ENCODE measurements at places on chromosomes 11 and 22. TPM values are rescaled to one million over a fixed set of nuclear protein-coding genes. Genes with fewer than 3 reads are reported as not detected.
A peak's percentile ranks its signal among the peaks of the same experiment; 100 is the strongest.

- H3K27ac ChIP-seq: no peak overlapping the region
- no peak overlapping the region for H3K4me3 ChIP-seq
- no peaks in the 10 kb centered on the region for H3K4me1 ChIP-seq
- no peaks in the 10 kb centered on the region for H3K27me3 ChIP-seq
- H3K36me3 ChIP-seq: no peaks in the 10 kb centered on the region
Measured at GRCh38 chr11:13745165-13745564, 76.7 kb downstream of the FAR1 start.

- no peak for DNase-seq
- no peaks in the 10 kb centered on the region for H3K4me1 ChIP-seq
- H3K27me3 ChIP-seq: no peaks in the 10 kb centered on the region
- no peak overlapping the region for H3K27ac ChIP-seq
Measured at GRCh38 chr11:39374963-39375698, 2084.3 kb downstream of the LRRC4C start.

GRCh38 chr22:35116817-35117216 lies 50.9 kb downstream of the ISX start:
- no peak for DNase-seq
- H3K27me3 ChIP-seq: no peaks in the 10 kb centered on the region
- H3K27ac ChIP-seq: no peak overlapping the region
- no peak overlapping the region for H3K4me3 ChIP-seq
- no peaks in the 10 kb centered on the region for H3K4me1 ChIP-seq

DNA sequence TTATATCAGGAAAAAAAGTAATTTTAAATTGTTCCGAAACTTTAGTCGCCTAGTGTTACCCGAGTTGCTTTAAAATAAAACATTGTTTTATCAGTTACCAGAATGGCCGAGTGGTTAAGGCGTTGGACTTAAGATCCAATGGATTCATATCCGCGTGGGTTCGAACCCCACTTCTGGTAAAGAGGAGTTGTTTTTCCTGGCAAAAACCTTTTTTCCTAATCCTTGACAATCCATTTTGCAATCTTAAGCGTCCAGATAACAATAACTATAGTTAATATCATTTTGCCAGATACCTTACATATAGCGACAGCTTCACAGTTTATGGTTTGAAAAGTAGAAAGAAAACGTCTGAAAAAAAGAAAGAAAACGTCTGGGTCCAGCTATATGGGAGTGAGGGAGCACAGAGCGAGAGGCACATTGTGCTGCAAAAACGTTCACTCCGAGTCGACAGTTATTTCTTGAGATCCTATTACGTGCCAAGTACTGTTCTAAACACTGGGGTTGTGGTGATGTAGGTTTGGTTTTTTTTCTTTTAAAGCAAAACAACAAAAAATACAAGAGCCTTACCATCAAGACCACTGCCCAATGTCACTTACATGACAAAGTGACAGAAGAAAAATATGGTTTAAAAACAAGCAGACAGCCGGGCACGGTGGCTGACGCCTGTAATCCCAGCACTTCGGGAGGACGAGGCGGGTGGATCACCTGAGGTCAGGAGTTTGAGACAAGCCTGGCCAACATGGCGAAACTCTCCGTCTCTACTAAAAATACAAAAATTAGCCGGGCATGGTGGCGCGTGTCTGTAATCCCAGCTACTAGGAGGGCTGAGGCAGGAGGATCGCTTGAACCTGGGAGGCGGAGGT lies 40.6 kb downstream of the OR4D9 start:
- DNase-seq: no peak
- no peaks in the 10 kb centered on the region for H3K27me3 ChIP-seq
- H3K36me3 ChIP-seq: no peaks in the 10 kb centered on the region

GRCh38 chr11:3942160-3942955 lies 86.9 kb downstream of the STIM1 start:
- DNase-seq: no peak
- H3K4me3 ChIP-seq: no peak overlapping the region
- H3K36me3 ChIP-seq: no peaks in the 10 kb centered on the region
- no peak overlapping the region for H3K27ac ChIP-seq

DNA sequence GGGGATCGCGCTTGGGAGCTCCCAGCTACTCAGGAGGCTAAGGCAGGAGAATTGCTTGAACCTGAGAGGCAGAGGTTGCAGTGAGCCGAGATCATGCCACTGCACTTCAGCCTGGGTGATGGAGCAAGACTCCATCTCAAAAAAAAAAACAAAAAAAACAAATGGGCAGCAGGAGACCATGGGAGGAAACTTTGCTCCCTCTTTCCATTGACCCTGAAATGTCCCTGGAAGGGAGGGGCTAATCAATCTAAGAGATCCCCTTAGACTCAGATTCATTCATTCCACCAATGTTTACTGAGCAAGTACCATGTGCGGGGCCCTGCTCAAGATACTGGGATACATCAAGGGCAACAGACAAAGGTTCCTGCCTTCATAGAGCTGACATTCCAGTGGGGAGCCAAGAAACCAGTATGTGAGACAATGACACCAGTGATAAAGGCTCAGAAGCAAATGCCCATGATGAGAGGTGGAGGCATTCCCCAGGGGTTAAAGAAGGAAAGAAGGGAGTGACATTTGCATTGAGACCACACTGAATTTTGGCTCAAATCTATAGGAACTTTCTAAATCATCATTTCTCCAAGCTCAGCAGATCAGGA lies 37.7 kb upstream of the TFIP11 start:
- no peaks in the 10 kb centered on the region for H3K4me1 ChIP-seq
- no peaks in the 10 kb centered on the region for H3K27me3 ChIP-seq
- peak overlapping the region; percentile 79 for H3K27ac ChIP-seq
- DNase-seq: no peak
- H3K36me3 ChIP-seq: no peaks in the 10 kb centered on the region

- H3K27ac ChIP-seq: peak overlapping the region; percentile 78
- no peaks in the 10 kb centered on the region for H3K27me3 ChIP-seq
- H3K36me3 ChIP-seq: no peaks in the 10 kb centered on the region
- H3K4me3 ChIP-seq: no peak overlapping the region
- peaks cover 78% of the 10 kb centered on the region for H3K4me1 ChIP-seq
Measured at GRCh38 chr11:117860139-117860538, 16.3 kb downstream of the FXYD6 start.

DNA sequence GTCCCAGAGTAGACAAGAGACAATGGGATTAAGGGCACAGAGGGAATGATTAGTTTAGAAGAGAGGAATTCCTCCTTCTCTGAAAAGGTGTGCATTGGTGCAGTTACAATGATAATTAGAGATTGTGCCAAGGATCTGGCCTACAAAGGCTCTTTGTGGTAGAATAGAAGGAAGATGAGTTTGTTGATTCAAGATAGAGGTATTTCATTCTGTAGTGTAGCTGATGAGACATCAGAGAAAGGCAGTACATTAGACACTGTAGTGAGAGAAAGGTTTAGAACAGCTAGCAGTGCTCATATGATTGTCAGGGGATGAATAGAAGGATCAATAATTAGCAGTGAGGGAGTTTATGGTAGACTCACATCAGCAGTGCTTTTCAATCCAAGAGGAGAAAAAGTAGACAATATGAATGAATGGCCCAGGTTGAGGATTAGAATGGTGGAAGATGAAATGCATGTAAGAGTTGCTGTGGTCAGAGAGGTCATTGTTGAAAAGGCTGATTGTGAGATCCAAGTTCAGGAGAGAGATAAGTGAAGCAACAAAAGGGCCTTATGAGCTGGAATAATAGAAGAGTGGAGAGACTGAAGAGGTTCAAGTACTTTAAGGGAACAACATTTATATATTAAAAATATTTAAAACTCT lies 28.9 kb downstream of the SIK2 start:
- H3K27ac ChIP-seq: peak overlapping the region; percentile 23
- no peak for DNase-seq
- no peak overlapping the region for H3K4me3 ChIP-seq
- no peaks in the 10 kb centered on the region for H3K36me3 ChIP-seq
- no peaks in the 10 kb centered on the region for H3K27me3 ChIP-seq

GRCh38 chr11:68020575-68020974 lies 9.9 kb upstream of the NDUFS8 start:
- DNase-seq: no peak
- no peaks in the 10 kb centered on the region for H3K4me1 ChIP-seq
- no peak overlapping the region for H3K27ac ChIP-seq
- H3K4me3 ChIP-seq: no peak overlapping the region
- no peaks in the 10 kb centered on the region for H3K27me3 ChIP-seq

DNA sequence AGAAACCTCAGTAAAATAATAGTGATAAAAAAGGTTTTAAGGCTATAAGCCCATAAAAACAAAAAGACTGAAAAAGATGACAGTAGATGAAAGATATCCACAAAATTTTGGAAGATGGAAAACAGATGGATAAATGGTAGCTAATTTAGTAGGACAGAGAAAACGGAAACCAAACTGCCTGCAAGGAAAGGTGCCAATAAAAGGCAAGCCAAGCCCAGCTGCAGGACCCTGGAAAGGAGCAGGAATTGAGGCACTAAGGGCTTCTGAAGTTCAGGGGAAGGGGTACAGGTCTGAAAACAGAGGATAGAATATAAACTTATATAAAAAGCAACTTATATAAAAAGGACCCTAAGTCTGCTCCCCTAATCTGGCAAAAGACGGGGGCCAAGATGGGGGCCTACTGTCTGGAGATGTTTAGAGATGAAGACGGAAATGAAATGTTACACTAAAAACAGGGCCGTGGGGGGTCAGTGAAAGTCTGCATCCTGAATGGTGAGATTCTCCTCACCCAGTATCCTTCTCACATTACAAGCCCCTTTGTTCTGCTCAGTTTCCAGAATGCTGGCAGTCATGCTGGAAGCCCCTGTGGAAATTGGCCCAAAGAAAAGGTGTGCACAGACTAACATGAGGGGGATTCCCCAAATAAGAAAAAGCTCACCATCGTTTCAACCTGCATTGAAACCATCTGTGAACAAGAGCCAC lies 269.3 kb upstream of the PITPNB start:
- H3K4me3 ChIP-seq: no peak overlapping the region
- DNase-seq: no peak
- H3K36me3 ChIP-seq: no peaks in the 10 kb centered on the region
- H3K27ac ChIP-seq: no peak overlapping the region
- no peaks in the 10 kb centered on the region for H3K27me3 ChIP-seq

DNA sequence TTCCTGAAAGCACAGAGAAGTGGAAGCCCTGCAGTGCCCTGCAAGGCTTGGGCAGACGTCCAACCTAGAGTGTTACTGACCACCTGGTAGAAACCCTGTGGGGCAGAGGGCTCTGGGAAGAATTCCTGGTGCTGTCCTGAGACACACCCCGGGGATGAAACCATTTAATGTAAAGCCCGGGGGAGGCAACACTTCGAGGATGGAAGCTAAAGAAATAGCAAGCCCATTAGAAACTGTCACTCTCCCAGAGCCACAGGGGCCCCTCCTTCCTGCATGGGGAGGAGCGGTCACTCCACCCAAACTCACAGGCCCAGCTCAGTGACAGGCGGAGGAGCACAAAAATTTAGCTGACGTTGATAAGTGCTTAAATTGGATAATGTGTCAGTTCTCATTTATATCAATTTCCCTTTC lies 57.6 kb downstream of the NRXN2 start:
- H3K36me3 ChIP-seq: no peaks in the 10 kb centered on the region
- no peaks in the 10 kb centered on the region for H3K27me3 ChIP-seq
- DNase-seq: peak; percentile 53

DNA sequence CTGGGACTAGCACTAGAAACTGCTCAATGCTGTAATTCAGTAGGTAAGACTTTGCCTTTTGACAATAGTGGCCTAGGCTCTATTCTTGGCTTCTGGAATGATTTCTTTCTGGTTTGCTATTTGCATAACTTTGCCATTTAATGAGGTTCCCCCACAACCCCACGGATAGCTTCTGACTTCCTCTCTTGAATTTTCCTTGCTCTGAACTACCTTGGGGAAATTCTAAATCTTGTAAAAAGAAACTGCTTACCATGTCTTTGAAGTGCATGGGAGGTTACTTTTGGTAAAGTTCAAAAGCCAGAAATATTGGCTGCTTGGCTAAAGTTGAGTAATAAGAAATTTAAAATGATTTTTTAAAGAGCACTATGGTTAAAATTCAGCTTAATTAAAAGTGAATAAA lies 35.3 kb downstream of the CARD18 start:
- DNase-seq: no peak
- H3K36me3 ChIP-seq: no peaks in the 10 kb centered on the region
- H3K27ac ChIP-seq: no peak overlapping the region
- no peak overlapping the region for H3K4me3 ChIP-seq

DNA sequence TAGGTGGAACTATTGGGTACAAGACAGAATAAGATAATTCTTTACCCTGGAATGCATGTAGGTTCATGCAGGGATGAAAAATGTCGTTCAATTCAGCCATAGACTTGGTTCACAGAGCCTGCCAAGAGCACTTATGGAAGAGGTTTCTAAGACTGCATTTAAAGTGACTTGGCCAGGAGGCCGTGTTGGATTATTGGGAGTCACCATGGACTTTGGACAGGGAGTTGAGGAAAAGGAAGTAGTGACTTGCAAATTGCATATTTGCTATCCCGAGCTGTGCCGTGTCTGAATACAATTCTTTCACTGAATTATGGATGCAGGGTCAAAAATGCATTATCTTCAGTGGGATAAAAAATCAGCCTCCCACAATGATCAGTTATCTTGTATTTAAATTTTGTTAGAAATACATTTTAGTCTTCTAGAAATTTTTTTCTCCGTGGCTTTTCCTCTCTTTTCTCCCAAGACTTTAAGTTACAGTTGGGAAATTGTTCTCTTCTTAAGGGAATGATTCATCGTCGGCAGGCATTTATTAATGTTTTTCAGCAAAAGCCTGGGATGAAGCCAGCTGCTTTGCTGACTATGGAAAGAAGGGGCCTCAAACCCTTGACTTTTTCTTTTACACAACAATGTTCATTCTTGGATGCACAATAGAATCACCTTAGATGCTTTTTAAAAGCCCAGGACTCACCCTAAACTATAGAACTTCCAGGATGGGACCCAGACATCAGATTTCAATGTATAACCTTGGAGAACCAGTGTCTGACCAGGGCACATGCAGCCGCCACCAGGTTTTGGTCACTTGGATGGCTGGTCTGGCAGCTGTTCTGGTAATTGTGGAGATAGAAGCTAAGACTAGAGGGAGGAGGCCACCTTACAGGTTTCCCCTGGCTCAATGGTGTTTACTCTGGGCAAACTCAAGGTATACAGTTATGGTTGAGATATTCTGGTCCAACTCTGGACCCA lies 70.8 kb downstream of the FAT3 start:
- H3K4me3 ChIP-seq: no peak overlapping the region
- H3K4me1 ChIP-seq: no peaks in the 10 kb centered on the region
- H3K36me3 ChIP-seq: no peaks in the 10 kb centered on the region
- DNase-seq: no peak
- H3K27me3 ChIP-seq: no peaks in the 10 kb centered on the region

TTC36 gene
- total RNA-seq: 0.59 TPM

FAT3 gene
- total RNA-seq: not detected

FAM118A gene
- 46.8 TPM for total RNA-seq

MS4A7 gene
- total RNA-seq: 8.1 TPM

RASGRP2 gene
- 23.9 TPM for total RNA-seq

CASP12 gene
- not detected for total RNA-seq

ACTN3 gene
- not detected for total RNA-seq

KRTAP5-10 gene
- total RNA-seq: not detected

MPZL2 gene
- total RNA-seq: 8.3 TPM

PHOX2A gene
- total RNA-seq: not detected

OR6A2 gene
- not detected for total RNA-seq

PGA5 gene
- 2.2 TPM for total RNA-seq
